ENCODE measurements at places on chromosomes 7 and 10. TPM values are rescaled to one million over a fixed set of nuclear protein-coding genes. Genes with fewer than 3 reads are reported as not detected.

DNA sequence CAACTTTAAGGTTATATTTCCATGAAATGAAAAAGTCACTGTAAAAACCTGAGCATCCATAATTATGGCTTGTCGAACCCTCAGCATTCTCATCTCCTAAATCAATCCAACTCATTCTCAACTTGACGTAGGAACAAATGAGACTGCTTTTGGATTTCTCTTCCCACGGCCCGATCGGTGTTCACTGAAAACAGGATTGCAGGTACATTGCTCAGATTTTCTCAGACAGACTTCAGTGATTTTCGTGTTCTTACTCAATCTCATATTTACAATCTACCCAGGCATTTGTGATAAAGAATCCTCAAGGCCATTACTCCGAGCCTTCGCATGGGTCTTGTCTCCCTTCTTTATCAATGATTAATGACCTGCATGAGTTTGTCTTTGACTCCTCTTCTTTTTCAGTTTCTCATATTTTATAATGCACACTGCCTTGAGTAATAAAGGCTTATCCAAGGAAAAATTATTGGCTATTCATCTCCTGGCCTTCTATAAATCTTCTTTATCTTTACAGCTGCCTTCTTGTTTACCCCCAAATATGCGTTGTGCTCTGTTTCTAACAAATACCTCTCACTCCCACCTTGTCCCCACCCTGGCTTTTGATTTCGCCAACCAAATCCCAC lies 90.4 kb upstream of the MYO3A start:
- no peak for DNase-seq
- H3K27me3 ChIP-seq: no peaks in the 10 kb centered on the region
- no peak overlapping the region for H3K4me3 ChIP-seq
- H3K27ac ChIP-seq: no peak overlapping the region
- no peaks in the 10 kb centered on the region for H3K4me1 ChIP-seq
- H3K36me3 ChIP-seq: no peaks in the 10 kb centered on the region

DNA sequence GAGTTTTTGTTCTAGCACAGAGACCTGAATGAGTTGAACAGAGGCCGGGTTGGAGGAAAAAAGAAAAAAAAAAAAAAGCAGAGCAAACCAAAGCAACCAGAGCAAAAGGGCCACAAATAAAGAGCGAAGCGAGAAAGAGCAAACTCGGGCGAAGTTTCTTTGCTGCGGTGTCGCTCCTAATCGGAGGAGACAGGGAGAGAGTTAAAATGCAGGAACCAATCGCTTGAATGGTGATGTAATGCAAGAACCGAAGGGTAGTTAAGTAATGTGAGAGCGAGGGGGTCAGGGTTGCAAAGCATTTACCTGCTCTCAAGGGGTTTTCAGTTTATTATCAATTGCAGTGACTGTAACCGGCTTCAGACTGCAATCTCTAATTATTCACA lies 271.7 kb downstream of the TRIL start:
- DNase-seq: peak; percentile 69
- H3K4me1 ChIP-seq: peaks cover 8% of the 10 kb centered on the region
- peak overlapping the region; percentile 93 for H3K27ac ChIP-seq
- no peaks in the 10 kb centered on the region for H3K27me3 ChIP-seq
- H3K36me3 ChIP-seq: no peaks in the 10 kb centered on the region
- peak overlapping the region; percentile 46 for H3K4me3 ChIP-seq

DNA sequence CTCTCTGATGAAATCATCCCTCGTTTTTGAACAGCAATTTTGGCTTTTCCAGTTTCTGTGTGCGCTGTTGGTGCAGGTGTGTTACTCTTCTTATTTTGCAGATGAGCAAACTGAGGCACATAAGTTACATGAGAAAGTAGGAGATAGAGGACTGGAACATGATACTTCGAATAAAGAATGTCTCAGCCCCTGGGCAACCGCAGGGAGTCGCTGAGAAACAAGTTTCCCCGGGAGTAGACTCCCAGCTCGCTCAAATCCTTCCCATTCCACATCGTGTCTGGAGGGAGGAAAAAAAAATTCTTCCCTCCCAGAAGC lies 18.0 kb downstream of the MXI1 start:
- peak overlapping the region; percentile 2 for H3K27ac ChIP-seq
- no peak for DNase-seq
- H3K27me3 ChIP-seq: no peaks in the 10 kb centered on the region
- H3K4me3 ChIP-seq: peak overlapping the region; percentile 2
- H3K36me3 ChIP-seq: no peaks in the 10 kb centered on the region

DNA sequence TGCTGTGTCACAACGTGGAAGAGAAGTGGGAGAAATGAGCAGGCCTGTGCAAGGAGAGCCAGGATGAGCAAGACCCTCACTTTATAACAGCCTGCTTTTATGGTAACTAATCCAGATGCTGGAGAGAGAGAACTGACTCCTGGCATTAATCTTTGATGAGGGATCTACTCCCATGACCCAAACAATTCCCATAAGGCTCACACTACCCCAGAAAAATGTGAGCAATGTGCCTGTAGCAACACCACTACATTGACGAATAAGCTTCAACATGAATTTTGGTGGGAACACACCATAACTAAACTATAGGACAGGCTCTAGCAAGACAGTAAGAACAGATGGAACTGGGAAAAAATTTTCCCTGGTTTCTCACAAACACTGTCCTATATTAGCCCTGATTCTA lies 173.6 kb upstream of the PRSS58 start:
- H3K4me1 ChIP-seq: no peaks in the 10 kb centered on the region
- H3K27me3 ChIP-seq: no peaks in the 10 kb centered on the region
- DNase-seq: no peak
- no peaks in the 10 kb centered on the region for H3K36me3 ChIP-seq

- H3K27ac ChIP-seq: no peak overlapping the region
- DNase-seq: no peak
- H3K4me3 ChIP-seq: no peak overlapping the region
- H3K4me1 ChIP-seq: peaks cover 6% of the 10 kb centered on the region
- no peaks in the 10 kb centered on the region for H3K27me3 ChIP-seq
These were observed 103.5 kb upstream of the PDLIM1 start for GRCh38 chr10:95394161-95394880.

DNA sequence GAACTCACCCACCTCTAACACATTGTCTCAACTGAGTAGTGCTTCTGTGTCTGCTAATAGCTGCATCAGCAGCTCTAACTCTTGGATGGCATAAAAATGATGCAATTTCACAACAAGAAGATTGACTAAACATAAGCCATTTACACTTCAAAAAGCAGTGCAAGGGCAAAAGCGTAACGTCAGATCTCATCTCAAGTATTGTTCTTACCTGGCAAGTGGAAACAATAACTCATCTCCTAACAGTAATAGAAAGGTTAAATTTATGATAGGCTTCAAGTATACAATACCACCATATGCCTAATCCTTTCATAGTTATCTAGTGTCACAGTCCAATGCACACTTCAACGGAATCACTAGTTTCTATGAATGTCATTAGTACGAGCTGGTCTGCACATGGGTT lies 14.8 kb downstream of the TPK1 start:
- no peak for DNase-seq
- H3K27ac ChIP-seq: no peak overlapping the region
- no peaks in the 10 kb centered on the region for H3K27me3 ChIP-seq
- H3K4me3 ChIP-seq: no peak overlapping the region
- H3K4me1 ChIP-seq: peaks cover 7% of the 10 kb centered on the region

GRCh38 chr10:35320341-35320740 lies 16.0 kb upstream of the CCNY start:
- H3K27me3 ChIP-seq: no peaks in the 10 kb centered on the region
- peaks cover 6% of the 10 kb centered on the region for H3K36me3 ChIP-seq
- H3K4me1 ChIP-seq: no peaks in the 10 kb centered on the region
- no peak overlapping the region for H3K4me3 ChIP-seq

DNA sequence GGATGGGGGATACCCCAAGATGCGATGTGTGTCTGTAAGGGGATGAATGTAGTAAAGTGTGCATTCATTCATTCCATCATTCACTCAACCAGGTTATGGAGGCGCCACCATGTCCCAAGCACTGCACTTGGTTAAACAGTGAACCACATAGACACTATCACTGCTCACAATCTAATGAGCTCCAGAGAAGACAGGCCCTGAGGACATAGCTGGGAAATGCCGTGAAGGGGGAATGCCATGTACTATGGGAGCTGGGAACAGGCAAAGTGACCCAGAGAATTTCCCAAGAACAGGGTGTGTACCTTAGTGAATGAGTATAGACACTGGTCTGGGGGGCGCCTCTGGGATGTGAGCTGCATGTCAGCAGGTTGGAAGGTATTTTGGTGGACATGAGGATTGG lies 44.5 kb upstream of the LBX1 start:
- H3K27me3 ChIP-seq: peaks cover 18% of the 10 kb centered on the region
- no peaks in the 10 kb centered on the region for H3K36me3 ChIP-seq

- no peak for DNase-seq
- peaks cover 3% of the 10 kb centered on the region for H3K27me3 ChIP-seq
- H3K4me1 ChIP-seq: no peaks in the 10 kb centered on the region
These were observed 149.1 kb downstream of the PTPN20 start for GRCh38 chr10:47060356-47060755.

DNA sequence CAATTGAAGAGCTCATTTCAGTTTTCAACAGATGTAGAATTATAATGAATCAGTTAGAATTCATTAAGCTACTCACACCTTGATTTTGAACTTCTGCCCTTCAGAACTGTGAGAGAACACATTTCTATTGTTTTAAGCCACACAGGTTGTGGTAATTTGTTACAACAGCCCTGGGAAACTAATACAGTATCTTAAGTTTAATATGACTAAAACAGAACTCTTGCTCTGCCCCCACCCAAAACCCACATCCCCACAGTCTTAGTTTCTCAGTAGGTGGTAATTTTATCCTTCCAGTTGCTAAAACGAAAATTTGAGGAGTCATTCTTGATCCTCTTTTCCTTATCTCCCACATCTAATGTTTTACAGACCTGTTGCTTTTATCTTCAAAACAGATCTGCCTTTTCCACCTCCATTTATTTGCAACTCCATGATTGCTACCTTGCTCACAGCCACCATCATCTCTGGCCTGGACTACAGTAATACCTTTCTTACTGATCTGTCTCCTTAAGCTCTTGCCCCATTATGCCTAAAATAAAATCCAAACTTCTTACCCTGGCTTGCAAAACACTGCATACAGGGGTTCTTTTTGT lies 72.8 kb upstream of the NXPH1 start:
- no peaks in the 10 kb centered on the region for H3K36me3 ChIP-seq
- no peaks in the 10 kb centered on the region for H3K4me1 ChIP-seq
- DNase-seq: no peak
- no peaks in the 10 kb centered on the region for H3K27me3 ChIP-seq
- H3K4me3 ChIP-seq: no peak overlapping the region

DNA sequence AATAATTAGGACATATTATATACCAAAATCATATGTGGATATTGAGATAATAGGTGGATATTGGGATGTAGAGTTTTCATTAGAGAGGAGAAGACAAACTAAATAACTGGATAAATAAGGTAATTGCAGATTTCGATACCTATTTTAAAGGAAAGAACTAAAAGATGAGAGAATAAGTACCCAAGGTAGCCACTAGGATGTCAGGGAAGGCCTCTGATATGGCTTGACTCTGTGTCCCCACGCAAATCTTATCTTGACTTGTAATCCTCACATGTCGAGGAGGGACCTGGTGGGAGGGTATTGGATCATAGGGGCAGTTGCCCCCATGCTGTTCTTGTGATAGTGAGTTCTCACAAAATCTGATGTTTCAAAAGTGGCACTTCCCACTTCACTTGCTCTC lies 44.7 kb upstream of the TMEM229A start:
- peaks cover 10% of the 10 kb centered on the region for H3K4me1 ChIP-seq
- DNase-seq: no peak
- no peaks in the 10 kb centered on the region for H3K36me3 ChIP-seq
- H3K27me3 ChIP-seq: no peaks in the 10 kb centered on the region
- H3K27ac ChIP-seq: no peak overlapping the region

GRCh38 chr7:28687537-28687936 lies 270.6 kb downstream of the TRIL start:
- DNase-seq: no peak
- H3K27ac ChIP-seq: no peak overlapping the region
- H3K36me3 ChIP-seq: no peaks in the 10 kb centered on the region
- no peaks in the 10 kb centered on the region for H3K27me3 ChIP-seq
- H3K4me1 ChIP-seq: peaks cover 8% of the 10 kb centered on the region

DNA sequence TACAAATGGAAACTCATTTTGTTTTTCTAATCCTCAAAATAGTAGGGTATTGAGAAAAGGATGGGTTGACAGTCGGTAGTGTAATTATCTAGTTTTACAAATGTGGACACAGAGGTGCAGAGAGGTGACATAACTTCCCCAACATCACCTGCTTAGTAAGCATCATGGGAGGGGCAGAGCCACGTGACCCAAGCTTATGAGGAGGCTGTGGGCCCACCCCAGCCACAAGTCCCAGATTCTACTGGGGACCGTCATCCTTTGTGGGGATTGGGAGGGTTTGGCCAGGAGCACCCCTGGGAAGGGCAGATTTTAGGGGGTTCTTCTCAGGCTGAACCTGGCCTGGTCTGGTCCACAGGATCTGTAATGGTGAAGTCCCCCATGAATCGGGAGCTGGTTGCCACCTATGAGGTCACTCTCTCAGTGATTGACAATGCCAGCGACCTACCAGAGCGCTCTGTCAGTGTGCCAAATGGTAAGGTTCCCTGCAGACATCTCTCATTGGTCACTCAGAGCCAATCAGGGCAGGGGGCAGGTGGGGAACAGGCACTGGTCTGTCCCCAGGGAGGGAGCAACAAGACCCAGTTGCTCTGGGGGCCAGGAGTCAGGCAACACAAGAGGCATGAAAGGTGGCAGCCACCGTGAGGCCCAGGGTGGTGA lies 23.6 kb upstream of the VSIR start:
- H3K27me3 ChIP-seq: no peaks in the 10 kb centered on the region
- H3K4me1 ChIP-seq: no peaks in the 10 kb centered on the region
- no peaks in the 10 kb centered on the region for H3K36me3 ChIP-seq

- H3K27me3 ChIP-seq: peaks cover 5% of the 10 kb centered on the region
- no peak overlapping the region for H3K27ac ChIP-seq
- no peaks in the 10 kb centered on the region for H3K36me3 ChIP-seq
- no peaks in the 10 kb centered on the region for H3K4me1 ChIP-seq
- H3K4me3 ChIP-seq: no peak overlapping the region
- no peak for DNase-seq
These were observed 1.1 kb upstream of the ASB10 start for GRCh38 chr7:151188252-151188542.

- H3K27me3 ChIP-seq: no peaks in the 10 kb centered on the region
- peak overlapping the region; percentile 90 for H3K27ac ChIP-seq
- peaks cover 12% of the 10 kb centered on the region for H3K4me1 ChIP-seq
- H3K4me3 ChIP-seq: peak overlapping the region; percentile 55
- no peaks in the 10 kb centered on the region for H3K36me3 ChIP-seq
- DNase-seq: peak; percentile 97
These were observed 16.1 kb downstream of the SSC4D start for GRCh38 chr7:76393116-76394031.

- peaks cover 20% of the 10 kb centered on the region for H3K4me1 ChIP-seq
- H3K4me3 ChIP-seq: no peak overlapping the region
- H3K27me3 ChIP-seq: no peaks in the 10 kb centered on the region
- no peak overlapping the region for H3K27ac ChIP-seq
- no peaks in the 10 kb centered on the region for H3K36me3 ChIP-seq
These were observed 47.9 kb downstream of the COL1A2 start for GRCh38 chr7:94442639-94443038.

- H3K36me3 ChIP-seq: no peaks in the 10 kb centered on the region
- H3K4me1 ChIP-seq: peaks cover 25% of the 10 kb centered on the region
- no peak overlapping the region for H3K27ac ChIP-seq
- no peaks in the 10 kb centered on the region for H3K27me3 ChIP-seq
These were observed 162.3 kb upstream of the KLF14 start for GRCh38 chr7:130896051-130896881.

INHBA gene
- total RNA-seq: 10.8 TPM

SAMD9 gene
- 2.6 TPM for total RNA-seq

GIMAP7 gene
- total RNA-seq: 0.33 TPM

PRR15 gene
- 53.3 TPM for total RNA-seq

CACNA2D1 gene
- total RNA-seq: 18.9 TPM

PTPN20 gene
- 0.32 TPM for total RNA-seq

CALML5 gene
- total RNA-seq: not detected

CCDC3 gene
- total RNA-seq: 13.6 TPM

JAZF1 gene
- total RNA-seq: 8.7 TPM

HOGA1 gene
- total RNA-seq: 5.8 TPM
